Left cardiac atrium (tissue), 4 donors: ENCODE measurements at places on chromosomes 16 and 17. TPM values are rescaled to one million over a fixed set of nuclear protein-coding genes. Genes with fewer than 3 reads are reported as not detected.

GRCh38 chr16:9212621-9213020, 121.2 kb downstream of the HAPSTR1 start:
- no peak for DNase-seq

KRTAP1-5 gene
- total RNA-seq, result not detected

DNA sequence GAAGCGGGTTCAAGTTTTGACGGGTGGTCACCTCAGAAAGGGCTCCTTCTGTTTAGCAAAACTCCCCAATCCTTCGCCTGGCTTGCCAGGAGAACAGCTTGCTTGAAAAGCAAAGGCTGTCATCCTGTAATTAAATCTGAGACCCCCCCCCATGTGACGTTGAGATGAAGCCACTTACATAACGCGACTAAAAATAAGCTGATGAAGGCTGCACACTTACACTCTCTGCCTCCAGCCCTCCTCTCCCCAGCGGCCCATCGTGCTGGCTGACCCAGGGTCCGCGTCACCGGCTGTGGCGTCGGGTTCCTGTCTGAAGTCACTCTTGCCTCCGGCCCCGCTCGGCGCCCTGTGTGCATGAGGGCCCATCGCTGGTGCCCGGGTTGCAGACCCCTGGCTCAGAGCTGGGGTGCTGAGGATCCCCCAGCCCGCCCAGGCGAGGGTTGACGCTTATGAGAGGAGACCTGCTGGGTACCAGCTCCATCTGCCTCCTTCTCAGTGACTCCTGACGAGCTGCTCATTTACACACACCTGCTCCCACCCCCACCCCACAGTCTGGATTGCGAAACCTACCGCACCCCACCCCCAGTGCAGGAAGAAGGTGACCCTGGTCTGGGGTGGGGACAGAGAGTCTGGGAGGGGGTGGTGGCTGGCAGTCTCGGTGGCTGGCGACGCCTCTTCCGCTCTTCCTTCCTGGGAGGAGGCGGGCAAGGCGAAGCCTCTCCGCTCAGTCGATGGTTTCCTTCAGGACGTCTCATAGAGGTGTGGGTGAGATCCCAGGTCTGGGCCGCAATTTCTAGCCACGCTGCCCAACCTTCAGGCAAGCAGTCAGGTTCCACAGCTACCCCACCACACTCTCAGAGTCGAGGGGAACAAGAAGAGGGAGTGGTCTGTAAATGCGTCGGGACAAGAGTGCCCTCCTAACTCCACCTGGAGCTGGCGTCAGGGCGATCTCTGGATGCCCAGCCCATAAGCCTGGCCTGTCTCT, 3.1 kb upstream of the BAIAP2 start:
- no peak for DNase-seq

DNA sequence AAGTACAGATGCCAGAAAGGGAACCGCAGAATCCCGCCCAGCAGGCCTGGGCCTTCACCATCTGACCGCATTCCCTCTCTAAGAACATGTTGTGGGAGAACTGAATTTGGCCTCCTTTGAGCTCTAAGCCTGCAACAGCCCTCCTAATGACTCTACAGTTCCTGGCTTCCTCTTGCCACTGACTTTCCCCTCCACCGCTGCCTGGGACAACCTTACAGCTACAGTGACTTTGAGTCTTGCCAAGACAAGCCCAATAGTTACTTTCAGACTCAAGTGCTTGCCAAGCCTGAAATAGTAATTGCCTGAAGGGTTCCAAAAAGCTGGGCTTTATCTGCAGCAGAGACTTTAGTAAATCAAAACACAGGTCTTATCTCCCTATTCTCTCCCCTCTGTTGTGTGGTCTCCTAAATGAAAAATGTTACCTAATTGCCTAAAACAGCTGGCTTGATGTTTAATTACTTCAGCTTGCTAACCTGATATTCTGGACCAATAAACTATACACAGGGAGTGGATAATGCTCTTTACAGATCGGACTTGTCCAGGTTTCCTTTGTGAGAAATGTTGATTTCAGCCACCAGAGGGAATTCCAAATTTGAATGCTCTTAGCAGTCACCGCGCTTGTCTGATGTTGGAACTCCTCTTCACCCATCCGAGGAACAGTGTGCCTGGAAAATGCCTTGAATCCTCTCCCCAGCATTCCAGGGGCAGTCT, 85.1 kb upstream of the TBX2 start:
- peak; percentile 58 for DNase-seq

DNA sequence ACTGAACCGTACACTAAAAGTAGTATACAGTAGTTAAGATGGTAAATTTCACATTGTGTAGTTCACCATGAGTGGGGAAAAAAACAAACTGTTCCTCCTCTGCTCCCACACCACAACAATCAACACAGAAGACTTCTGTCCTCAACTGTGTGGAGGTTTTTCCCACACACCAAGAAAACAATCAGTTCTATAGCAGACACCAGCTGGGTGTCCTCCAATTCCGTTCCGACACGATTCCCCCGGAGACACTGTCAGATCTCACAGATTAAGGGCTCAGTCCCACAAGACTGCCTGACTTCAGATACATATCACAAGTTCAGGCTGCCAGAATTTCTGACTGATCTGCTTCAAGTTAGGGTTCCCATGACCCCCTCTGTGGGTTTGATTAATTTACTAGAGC, 31.8 kb downstream of the BBS2 start:
- no peak for DNase-seq

- DNase-seq, result no peak
Measured at GRCh38 chr17:64340557-64340956, 50.1 kb downstream of the PECAM1 start.

DNA sequence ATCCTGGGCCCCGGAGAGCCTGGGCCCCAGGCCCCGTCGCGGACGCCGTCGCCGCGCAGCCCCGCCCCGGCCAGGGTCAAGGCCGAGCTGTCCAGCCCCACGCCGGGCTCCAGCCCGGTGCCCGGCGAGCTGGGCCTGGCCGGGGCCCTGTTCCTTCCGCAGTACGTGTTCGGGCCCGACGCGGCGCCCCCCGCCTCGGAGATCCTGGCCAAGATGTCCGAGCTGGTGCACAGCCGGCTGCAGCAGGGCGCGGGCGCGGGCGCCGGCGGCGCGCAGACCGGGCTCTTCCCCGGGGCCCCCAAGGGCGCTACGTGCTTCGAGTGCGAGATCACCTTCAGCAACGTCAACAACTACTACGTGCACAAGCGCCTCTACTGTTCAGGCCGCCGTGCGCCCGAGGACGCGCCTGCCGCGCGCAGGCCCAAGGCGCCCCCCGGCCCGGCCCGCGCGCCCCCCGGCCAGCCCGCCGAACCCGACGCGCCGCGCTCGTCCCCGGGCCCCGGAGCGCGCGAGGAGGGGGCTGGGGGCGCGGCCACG, 36.8 kb upstream of the ZC3H18 start:
- no peak for DNase-seq

DNA sequence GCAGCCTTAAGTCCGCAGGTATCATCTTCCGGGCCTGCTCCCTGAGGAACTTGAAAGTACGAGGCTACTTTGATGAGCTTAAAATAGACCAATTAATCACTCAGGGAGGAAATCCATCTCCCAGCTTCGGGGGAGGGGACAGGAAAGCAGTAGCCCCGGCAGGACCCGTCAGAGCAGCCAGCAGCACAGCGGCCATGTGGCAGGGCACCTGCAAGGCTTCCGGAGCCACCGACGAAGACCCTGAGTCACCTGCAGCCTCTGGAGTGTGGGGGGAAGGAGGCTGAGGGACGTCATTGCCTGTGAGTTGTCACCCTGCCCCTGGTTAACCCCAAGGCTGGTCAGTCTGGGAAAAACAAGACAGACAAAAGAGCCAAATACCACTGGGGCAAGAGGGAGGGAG, 4.4 kb upstream of the CYB561 start:
- peak; percentile 38 for DNase-seq

KRT20 gene
- total RNA-seq, result not detected

CASKIN2 gene
- 37.7 TPM for total RNA-seq

- DNase-seq, result no peak
Measured at GRCh38 chr16:57570301-57571070, 28.0 kb downstream of the ADGRG5 start.

DNA sequence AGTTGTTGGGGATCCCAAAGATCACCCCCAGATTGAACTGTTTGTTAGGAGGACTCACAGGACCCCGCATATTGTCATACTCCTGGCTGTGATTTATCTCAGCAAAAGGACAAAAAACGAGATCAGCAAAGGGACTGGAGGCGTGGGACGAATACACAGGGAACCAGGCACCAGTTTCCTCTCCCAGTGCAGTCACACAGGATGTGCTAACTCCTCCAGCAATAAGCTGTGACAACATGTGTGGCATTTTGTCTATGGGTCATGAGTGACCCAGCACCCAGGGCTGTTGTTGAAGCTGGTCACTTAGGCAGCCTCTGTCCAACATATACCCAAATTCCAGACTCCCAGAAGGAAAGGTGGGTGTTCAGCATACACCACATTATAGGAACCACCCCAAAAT, 60.9 kb downstream of the CPPED1 start:
- no peak for DNase-seq

CD68 gene
- 55.5 TPM for total RNA-seq

RAB11FIP4 gene
- total RNA-seq, result 3.1 TPM

GRCh38 chr17:50458701-50459676, 9.7 kb downstream of the CHAD start:
- no peak for DNase-seq

DNA sequence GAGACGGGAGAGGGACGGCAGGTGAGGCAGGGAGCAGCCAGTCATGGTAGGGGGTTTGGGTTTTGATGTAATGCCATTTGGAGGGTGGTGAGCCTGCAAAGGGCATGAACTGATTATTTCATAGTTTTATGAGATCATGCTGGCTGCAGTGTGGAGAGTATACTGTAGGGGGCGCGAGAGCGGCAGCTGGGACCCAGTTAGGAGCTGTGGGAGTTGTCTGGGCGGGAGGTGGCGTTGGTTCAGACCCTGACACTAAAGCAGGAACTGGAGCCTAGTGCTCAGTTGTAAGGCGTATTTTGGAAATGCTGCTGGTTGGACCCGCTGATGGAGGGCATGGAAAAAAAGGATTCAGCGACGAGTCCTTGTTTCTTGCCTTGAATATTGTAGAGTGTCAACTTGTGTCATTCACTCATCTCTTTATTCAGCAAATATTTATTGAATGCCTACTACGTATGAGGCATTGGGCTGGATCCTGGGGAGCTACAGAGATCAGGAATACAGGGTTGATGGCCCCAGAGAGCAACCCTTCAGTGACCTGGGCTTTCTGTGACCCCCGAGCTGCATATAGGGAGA, 23.7 kb upstream of the KDM8 start:
- DNase-seq, result peak; percentile 89

DNA sequence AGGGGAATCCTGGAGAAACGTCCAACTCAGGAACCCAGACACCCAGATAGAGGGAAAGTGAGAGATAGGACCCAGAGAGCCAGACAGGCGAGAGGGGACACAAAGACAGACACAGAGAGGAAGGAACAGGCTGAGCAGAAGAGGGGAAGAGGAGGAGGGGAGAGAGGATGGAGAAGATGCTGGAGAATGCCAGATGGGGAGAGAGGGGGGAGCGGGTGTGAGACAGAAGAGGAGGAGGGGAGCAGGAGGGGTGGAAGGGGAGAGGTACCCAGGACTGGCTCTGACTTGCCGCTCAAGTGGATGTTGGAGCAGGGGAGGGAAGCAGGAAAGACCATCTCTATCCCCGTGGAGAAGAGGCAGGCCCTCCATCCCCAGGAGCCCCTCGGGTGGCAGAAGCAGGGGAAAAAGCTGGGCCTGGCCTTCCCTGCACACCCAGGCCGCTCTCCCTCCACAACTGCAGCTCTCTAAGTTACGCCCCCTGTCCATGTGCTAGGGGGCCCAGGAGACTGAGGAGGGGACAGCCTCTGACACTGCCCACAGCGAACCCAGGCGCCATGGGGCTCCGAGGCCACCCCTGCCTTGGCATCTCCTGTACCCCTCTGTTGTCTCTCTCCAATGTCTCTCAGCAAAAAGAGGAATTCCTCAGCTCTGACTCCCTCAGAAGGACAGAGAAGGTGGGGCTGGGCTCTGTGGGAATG, 4.8 kb downstream of the PPP1R9B start:
- DNase-seq, result no peak

UNC119 gene
- 23.6 TPM for total RNA-seq

UMOD gene
- not detected for total RNA-seq

SUPT6H gene
- 47.2 TPM for total RNA-seq

- peak; percentile 87 for DNase-seq
Measured at GRCh38 chr17:50564916-50565315, 4.4 kb downstream of the CACNA1G start.

- peak; percentile 73 for DNase-seq
Measured at GRCh38 chr16:30844671-30845449, 49.0 kb downstream of the BCL7C start.

DNA sequence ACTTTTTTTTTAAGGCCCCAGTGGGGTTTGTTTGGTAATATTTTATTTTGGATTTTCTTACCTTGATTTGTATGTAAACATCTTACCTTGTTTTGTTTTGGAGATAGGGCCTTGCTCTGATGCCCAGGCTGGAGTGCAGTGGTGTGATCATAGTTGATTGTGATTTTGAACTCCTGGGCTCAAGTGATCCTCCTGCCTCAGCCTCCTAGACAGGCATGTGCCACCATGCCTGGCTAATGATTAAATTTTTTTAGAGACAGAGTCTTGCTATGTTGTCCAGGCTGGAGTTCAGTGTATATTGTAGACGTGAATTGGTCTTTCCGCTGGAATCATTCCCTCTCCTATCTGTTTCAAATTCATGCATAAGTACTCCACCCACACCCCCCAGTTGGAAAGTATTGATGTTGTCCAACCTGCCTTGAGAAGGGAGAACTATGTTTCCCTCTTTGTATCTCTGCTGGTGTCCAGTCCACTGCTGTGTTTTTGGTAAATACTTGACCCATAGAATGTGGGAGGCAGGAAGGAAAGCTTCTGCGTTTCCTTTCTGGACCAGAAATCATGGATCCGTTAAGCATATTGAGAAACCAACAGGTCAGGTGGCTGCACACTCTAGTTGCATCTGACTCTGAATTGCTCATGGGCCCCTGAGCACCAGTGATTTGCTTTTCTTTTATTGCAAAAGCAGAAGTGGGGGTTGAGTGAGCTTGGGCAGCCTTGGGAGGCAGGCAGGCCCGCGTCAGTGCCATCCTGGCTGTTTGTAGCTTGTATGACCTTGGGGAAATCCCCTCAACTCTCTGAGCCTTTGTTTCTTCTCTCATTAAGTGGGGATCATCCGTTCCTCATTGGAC, 25.0 kb downstream of the RMI2 start:
- peak; percentile 18 for DNase-seq

ALOX15B gene
- total RNA-seq, result 0.39 TPM

DNA sequence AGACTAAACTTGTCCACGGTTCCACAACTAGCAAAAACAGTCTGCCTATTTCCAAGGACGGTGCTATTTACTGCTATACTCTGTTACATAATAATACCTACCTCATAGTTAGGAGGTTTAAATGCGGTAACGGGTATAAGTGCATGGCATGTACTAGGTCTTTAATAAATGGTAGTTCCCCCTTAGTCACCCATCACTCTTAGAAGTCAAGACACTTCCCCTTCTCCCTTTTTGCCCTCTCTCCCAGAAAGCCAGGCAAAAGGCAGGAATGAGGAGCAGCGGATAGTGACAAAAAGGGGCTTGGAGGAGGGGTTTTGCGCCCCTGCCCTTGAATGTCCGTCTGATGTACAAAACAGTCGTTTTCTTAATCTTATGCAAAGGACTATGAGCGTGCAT, 1.1 kb upstream of the LSM12 start:
- DNase-seq, result no peak

OR4D1 gene
- not detected for total RNA-seq

- no peak for DNase-seq
Measured at GRCh38 chr17:57186226-57187019, 69.9 kb upstream of the MSI2 start.

- DNase-seq, result no peak
Measured at GRCh38 chr17:80468781-80469493, 7.5 kb downstream of the NPTX1 start.

GRCh38 chr17:67639555-67639954, 78.2 kb upstream of the NOL11 start:
- DNase-seq, result peak; percentile 38
